ENCODE measurements at places on chromosomes 7 and 10.

DNA sequence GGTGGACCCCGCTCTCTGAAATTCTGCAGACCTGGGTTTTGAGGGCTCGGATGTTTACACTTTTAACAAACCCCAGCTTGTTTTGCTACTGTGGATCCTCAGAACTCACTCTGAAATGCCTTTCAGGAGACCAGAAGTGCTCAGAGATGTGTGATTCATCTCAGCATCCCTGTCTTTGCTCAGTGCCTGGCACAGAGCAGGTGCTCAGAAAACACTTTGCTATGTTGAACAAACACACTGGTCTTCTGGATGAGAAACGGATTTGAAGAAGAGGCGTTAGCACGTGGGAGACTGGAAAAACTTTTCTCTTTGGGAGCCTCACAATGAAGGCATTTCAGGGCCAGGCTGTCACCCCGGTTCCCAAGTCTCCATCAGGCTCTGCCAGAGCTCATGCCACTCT is 53.3 kb downstream of the SH3PXD2A start:
- no peak for DNase-seq

DNA sequence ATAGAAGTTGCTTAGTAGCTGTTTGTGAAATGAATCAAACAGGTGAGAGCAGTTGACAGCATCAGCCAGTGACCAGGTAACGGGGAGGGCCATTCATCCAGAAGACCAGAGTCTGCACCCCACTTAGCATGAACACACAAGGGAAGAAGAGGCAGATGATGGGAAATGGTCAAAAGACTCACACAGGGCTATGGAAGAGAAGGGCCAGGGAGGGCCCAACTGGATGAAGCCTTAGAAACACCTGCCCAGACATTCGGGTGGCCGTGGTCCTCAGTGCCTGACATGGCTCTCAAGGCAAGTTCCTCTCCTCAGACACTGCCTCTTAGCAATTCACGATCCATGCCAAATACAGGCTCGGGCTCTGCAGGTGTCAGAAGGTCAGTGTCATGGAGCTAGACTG is 354.1 kb downstream of the TCERG1L start:
- no peak for DNase-seq

DNA sequence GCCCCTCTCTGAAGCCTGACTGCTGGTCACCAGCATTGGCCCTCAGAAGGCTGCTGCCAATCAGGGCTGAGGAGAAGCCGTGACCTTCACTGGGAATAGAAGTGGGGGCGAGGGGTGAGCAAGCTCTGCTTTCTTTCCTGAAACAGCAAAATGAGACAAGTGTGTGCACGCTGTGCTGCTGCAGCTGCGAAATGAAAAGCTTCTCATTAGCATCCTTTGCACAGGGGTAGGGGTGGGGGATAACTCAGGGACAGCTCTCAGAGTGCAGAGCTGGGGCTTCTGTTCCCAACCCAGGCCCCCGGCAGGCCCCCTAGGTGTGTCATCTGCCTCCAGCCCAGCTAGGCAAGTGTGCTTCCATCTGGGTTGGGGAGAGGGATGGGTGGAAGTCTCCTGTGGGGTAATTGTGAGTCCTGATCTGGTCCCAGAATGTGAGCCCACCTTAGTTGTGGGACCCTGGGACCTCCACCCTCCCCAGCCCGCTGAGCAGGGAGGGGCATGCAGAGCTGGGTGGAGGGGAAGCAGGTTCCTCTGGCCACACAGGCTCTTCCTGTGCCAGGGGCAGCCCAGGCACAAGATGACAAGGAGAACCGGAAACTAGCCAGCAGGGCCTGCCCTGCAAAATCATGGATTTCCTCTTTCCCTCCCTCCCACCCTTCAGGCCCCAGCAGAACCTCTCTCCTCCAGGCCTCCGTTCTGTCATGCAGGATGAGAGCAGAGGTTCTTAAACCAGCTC is 22.2 kb downstream of the ZNF467 start:
- no peak for DNase-seq

- no peak for DNase-seq
Measured at GRCh38 chr10:48722153-48723145, 37.8 kb downstream of the WDFY4 start.

GRCh38 chr10:22333167-22333974 is 11.9 kb upstream of the SPAG6 start:
- no peak for DNase-seq

- DNase-seq = peak; percentile 36
Measured at GRCh38 chr7:38704041-38704547, 72.9 kb upstream of the AMPH start.

- no peak for DNase-seq
Measured at GRCh38 chr7:44139311-44140010, 1.7 kb downstream of the MYL7 start.

DNA sequence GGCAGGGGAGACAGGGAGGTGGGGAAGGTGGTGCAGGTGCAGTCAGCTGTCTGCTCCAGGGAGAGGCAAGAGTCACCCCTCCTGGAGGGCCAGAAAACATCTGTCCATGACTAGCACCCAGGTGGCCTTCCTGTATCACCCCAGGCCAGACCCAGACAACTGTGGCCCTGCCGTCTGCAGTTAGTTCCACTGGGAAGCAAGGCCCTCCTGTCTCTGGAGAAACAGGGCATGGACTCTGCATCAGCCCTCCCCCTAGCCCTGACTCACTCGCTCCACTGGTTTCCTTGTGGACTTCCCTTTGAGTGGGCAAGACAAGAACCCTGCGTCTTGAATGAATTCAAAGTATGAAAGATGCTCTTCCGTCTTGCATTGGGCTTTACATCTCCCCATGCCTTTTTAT is 12.6 kb downstream of the TBATA start:
- DNase-seq = no peak

- DNase-seq = no peak
Measured at GRCh38 chr7:87552351-87552900, 48.3 kb downstream of the ABCB1 start.

DNA sequence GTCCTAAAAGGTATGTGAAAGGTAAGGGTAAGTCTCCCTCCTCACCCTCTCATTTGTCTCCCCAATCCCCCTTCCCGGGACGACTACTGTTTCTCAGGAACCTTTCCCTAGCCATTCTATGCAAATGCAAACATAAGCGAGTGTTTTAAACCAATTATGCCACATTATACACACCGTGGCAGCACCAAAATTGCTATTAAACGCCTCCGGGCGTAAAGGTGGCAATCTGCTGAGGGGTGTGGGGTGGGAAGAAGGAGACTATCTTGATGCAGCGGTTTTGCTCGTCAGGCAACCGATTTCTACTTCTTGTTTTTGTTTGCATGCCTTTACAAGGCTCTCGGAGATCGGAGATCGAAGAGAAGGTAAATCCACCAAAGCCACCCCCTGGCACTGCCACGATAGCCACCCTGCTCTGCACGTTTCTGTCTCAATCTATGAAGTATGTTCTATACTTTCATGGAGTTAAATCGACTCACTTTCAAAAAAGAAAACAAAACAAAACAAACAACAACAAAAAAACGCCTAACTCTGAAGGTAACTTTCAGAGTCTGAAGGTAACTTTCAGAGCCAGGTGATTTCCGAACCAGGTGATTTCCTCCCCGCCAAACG is 46.0 kb upstream of the CDK1 start:
- peak; percentile 91 for DNase-seq

DNA sequence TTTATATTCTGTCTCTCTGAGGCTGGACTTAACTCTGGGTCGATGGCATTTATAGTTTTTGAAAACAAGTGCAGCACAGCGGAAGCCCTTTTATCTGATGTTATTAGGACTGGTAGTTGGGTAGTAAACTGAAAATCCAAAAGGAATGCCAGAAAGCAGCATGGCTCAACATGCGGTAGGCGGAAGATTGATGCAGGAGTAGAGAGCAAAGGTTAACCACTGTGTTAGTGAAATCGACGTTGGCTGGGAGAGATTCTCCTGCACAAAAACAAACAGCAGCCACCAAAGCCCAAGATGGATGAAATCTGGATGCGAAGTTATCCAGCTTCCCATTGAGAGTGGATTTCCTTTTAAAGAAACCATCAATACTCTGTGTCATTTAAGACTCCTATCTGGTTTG is 54.5 kb upstream of the EMX2 start:
- no peak for DNase-seq

- DNase-seq = no peak
Measured at GRCh38 chr10:124650820-124651401, 93.3 kb downstream of the FAM53B start.
